RPMI8226 (cell line): ENCODE measurements at places on chromosomes 7 and 10.
A peak's percentile ranks its signal among the peaks of the same experiment; 100 is the strongest.

DNA sequence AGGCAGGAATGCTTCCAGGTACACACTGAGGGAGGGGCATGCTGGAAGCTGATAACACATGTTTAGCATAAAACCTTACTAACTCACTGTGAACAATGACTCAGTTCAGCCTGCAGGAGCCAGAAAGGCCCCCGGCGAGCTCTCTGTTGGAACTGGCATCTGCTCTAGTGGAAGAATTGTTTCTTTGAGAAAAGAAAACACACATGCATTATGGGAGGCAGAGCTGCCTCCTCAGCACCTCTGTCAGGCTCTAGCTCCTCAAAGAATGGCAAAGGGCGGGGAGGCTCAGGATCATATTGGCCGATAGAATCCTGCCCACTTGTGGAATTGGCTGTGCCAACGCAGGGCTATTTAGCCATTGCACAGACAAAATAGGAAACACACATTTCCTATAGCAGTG, 338.3 kb downstream of the CXCL12 start:
- no peak for DNase-seq

DNA sequence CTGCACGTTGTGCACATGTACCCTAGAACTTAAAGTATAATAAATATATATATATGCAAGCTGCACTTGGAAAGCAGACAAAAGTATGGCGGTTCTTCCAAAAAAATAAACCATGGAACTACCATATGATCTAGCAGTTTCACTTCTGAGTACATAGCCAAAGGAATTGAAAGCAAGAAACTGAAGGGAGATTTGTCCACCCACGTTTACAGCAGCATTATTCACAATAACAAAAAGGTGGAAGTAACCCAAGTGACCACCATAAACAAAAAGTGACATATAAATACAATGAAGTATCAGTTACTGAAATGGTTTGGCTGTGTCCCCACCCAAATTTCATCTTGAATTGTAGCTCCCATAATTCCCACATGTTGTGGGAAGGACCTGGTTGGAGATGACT, 525.3 kb upstream of the CELF2 start:
- no peak for DNase-seq

DNA sequence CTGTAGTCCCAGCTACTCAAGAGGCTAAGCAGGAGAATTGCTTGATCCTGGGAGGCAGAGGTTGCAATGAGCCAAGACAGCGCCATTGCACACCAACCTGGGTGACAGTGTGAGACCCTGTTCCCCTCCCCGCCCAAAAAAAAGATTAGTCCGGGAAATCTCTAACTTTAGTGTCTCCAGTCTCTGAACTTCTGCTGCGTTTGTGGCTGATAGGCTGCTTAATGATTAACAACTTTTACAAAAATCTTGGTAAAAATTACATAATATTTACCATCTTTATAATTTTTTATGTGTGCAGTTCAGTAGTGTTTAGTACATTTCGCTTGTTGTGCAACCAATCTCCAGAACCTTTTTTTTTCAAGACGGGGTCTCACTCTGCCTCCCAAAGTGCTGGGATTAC, 9.7 kb upstream of the PLAU start:
- DNase-seq = no peak

DNA sequence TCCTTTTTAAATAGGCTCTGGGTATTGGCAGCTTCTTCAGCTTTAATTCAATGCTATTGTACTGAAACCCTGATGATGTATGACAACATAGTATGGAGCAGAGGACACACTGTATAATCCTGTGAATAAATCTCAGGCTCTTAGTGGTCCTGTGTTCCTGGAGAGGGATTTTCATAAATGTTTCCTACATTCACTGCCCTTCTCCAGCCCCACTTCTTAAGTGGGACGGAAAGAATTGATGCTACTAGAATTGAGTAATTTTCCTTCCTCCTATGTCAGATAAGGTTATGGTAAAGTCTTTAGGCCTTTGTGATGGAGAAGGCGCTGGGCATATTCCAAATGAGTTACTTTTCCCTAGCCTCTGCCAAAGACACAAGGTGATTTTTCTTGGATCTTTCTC, 779.4 kb downstream of the TNS3 start:
- DNase-seq = no peak

DNA sequence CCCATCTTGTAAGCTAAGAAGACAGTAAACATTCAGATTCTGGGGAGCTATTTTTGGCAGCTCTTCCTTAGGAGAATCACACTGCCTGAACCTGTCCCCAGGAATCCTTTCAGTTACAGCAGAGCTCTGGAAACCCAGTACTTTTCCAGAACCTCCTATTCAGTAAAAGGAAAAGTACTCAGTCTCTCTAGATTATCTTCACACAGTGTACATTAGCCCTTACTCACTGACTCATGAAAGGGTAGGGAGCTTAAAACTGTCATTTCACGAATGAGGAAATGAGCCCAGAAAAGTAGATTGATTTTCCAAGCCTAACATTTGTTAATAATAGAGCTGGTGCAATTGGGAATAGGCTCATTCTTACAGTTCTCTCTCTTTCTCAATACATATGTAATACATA, 3.9 kb upstream of the CNNM1 start:
- DNase-seq = no peak

GRCh38 chr10:24007359-24007758, 201.6 kb upstream of the KIAA1217 start:
- DNase-seq = no peak

DNA sequence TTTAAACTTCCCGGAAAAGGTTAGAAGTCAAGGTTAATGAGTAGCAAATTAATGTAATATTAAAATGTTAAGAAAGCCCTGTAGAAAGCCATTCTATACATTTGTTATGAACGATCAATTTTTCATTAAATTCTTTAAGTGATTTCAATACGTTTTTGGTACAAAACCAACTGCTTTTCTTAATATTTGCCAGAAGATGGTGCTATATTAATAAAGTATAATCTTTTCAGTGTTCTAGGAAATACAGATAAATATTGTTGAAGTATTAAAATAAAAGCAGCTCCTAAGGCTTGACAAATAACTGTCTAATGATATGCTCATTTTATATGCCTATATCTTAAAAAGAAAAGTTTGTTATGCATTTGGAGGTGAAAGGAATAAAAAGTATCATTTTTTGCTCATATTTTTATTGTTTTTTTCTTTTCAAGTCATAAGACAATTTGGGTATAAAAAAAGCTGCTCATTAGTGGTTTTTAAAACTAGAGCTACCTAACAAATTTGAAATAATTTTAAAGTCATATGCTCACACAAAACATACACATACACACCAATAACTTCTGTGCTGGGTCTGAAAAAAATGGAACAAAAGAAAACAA, 130.3 kb upstream of the POT1 start:
- no peak for DNase-seq

DNA sequence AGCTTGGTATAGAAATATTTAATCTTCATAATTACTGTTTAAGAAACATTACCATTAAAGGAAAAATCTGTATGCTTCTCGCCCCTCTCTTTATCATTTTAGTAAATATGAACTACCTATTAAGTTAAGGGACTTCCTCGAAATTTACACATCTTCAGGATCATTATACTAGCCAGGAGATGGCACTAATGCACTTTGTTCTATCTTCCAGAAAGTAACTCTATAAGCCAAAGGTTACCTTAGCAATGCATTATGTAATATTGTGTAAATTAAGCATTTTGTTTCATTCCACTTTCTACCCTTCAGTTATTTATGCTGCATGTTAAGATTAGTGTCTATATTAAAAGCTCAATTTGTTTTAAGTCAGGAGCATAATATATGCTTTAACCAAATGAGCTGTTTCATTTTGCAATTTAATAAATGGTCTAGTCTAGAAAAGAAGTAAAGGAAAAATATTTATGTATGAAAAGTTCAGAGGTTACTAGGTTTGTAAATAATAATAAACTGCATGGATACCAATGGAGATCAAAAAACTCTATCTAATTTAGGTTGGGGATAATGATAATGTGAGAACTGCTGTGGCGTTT, 128.5 kb downstream of the ANKRD7 start:
- peak; percentile 42 for DNase-seq

- no peak for DNase-seq
These were observed 4.7 kb downstream of the CPA1 start for GRCh38 chr7:130384841-130385599.

DNA sequence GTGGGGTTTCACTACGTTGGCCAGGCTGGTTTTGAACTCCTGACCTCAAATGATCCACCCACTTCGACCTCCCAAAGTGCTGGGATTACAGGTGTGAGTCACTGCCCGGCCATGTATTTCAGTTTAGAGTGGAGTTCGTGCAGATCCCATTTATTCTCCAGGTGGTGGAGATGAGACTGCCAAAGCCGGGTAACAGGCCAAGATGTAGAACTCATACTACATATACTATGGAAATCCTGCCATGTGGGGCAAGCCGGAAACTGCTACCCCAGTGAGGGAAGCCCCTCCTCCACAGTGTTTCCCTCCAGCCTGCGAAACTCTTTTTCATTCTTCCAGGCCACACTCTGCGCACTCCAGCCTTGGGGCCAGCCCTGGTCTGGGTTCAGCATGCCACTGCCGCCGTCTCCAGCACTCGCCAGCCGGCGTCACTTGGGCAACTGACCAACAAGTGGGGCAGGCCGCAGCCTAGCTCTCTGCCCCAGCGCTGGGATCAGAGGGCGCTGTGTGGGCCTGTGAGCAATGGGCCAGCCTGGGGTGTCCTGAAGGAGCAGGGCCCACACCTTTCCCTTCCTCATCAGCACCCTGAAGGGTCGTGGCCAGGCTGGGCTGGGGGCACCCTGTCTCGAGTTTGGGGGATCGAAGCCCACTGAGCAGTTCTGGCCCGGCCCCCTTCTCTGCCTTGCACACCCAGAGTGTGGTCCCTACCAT, 122.0 kb downstream of the TRRAP start:
- DNase-seq = no peak

DNA sequence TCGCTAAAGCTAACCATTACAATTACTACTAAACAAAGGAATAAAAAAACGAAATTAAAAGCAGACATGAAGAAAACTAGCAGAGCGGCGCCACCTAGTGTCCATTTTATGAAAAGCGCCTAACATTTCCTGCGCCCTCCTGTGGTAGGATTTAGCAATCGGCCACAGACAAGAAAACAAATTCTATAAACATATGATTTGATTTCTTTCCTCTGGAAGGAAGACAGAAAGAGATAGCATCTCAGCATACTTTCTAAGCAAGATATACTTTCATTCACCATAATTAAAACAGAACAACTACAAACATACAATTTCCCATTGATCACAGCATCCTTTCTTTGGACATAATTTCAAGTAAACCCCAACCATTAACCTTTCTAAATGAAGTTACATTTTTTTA, 337.7 kb upstream of the NPVF start:
- DNase-seq = peak; percentile 65

DNA sequence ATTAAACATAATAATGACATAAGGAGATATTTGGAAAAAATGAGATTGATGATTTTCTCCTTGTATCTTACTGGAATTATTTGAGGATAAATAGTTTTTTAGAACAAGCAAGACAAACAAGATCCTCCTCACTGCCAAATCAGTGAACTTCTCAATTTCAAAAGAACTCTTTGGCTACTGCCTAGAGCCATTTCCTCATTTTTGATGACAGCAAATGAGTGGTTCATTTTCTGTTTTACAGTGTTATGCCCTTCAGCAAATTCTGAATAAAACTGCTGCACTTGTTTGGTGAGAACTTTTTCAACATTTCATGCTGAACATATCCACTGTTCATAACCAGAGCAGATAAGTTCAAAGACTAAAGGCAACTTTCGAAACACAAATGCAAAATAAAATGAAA, 42.5 kb upstream of the AHR start:
- DNase-seq = no peak

GRCh38 chr7:104059103-104059502, 69.6 kb upstream of the RELN start:
- no peak for DNase-seq

DNA sequence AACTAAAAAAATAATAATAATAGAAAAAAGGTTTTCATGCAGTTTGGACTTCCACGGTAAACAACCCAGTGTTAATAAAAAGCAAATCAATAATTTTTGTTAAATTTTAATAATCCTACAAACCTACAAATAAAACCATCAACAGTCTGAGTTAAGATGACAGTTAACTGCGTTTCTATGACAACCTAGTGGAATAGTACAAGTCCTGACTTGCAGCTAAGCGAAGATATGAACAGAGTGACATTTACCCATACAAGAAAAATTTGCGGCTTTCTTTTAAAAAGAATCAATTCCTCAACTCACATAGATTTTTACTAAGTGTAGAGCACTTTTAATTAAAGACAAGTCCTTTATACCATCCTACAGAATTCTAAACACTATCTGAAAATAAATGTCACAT, 35.6 kb downstream of the VPS41 start:
- DNase-seq = no peak

GRCh38 chr10:71234970-71235685, 22.8 kb downstream of the UNC5B start:
- DNase-seq = no peak

DNA sequence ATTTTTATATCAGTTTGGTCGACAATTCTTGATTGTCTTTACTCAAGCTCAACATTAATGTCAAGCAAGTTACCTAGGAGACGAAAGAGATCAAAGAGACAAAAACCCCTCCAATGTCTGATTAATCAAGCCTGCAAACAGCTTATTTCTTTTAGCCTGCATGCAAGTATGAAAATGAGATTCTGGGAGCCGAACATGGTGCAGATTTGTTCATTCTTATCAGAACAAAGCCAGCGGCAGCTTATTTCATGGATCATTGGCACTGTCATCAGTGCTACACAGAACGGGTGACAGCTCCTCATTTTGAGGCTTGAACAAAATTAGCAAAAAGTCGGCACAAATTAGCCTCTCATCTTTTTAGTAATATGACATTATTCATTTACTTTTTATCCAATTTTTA, 26.5 kb downstream of the FAM204A start:
- DNase-seq = no peak

- peak; percentile 65 for DNase-seq
These were observed 83.8 kb upstream of the GPR26 start for GRCh38 chr10:123582084-123582989.

- DNase-seq = peak; percentile 25
These were observed 8.2 kb upstream of the MTPAP start for GRCh38 chr10:30357075-30357801.

- peak; percentile 17 for DNase-seq
These were observed 245.9 kb downstream of the MTERF1 start for GRCh38 chr7:91634485-91635177.

- no peak for DNase-seq
These were observed 131.6 kb downstream of the PKD1L1 start for GRCh38 chr7:47816647-47817046.

- no peak for DNase-seq
These were observed 16.8 kb downstream of the ADRB1 start for GRCh38 chr10:114060456-114060855.

- DNase-seq = no peak
These were observed 240.8 kb downstream of the KIF20B start for GRCh38 chr10:89942217-89942616.

DNA sequence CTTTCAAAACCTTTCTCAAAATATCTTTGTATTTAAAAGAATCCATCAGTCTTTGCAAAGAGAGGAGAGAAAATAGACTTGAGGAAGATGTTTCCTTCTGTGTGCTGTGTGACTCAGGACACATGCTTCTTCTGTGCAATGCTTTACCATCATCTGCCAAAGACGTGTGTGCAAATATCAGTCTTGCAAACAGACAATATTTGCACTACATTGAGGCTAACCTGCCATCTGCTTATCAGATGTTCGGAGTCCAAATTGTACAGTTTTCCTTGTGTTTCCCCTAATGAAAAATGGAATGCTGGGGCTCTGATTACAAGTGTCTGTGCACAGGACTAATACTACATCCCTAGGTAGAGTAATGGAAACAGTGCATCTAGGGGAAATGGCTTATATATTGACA, 353.1 kb upstream of the LRRTM3 start:
- DNase-seq = no peak

GRCh38 chr10:42940487-42941294, 136.2 kb upstream of the RET start:
- no peak for DNase-seq

- DNase-seq = no peak
These were observed 52.9 kb upstream of the IGFBP3 start for GRCh38 chr7:45973725-45974532.
